ENCODE measurements at places on chromosomes 1 and 21.

- ATAC-seq, result no peak
Measured at GRCh38 chr1:41637367-41637766, 152.9 kb upstream of the EDN2 start.

DNA sequence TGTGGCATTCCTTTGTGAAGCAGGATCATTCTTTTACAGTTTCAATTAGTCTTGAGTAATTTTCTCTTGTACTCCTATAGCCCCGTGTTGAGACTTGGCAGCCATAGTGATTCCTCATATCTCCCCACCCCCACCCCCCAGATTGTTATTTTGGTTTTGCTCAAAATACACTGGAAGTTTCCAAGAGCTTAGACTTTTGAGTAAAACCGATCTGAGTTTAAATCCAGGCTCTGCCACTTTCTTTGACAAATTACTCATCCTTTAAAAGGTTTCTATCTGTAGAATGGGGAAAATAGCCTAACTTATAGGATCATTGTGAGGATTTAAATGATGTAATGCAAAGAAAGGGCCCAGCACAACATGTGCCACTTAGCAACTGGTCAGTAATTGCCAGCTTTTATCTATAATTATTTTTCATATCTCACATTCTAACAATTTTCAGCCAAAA, 53.1 kb upstream of the RC3H1 start:
- no peak for ATAC-seq

- ATAC-seq, result no peak
Measured at GRCh38 chr1:174166530-174167264, 7.4 kb downstream of the RABGAP1L start.

DNA sequence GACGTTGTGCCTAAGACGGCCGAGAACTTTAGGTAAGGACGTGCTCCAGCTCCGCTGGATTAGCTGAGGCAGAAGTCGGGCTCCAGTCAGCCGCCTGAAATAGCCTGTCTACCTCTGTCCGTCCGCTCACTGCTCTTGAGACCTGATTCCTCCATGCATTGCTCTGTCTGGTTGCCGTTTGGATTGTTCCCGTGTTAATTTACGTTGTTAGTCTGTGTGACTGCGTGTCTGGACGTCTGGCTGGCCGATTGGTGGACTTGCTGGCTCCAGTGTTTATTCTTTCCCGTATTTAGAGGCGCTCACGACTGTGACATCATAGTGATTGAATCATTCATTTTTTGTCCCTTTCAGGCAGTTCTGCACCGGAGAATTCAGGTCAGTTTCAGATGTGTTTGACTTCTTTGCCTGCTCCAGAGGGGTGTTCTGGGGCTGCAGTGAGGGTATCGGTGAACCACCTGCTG, 684 bp downstream of the PPIH start:
- ATAC-seq, result no peak

- ATAC-seq, result no peak
Measured at GRCh38 chr21:35333831-35334618, 284.9 kb upstream of the RUNX1 start.

GRCh38 chr1:25885602-25886001, 10.1 kb upstream of the PAQR7 start:
- ATAC-seq, result no peak

DNA sequence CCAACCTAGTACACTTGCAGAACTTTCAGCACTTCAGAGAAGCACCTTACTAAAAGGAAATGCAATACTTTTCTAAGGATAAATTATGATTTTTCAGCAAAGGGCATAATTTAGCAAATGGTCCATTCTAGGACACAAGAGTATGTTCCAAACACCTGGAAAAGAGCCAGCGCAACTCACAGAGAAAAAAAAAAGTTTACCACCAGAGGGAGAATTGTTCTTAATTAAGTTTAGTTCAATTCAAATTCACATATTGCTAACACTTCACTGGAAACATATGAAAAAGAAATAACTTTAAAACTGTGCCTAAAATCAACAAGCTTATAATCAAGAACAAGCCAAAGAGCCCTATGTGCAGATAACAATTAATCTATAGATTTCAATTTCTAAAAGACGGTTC, 338.1 kb downstream of the SEC16B start:
- ATAC-seq, result no peak

- ATAC-seq, result no peak
Measured at GRCh38 chr1:11955221-11955620, 20.7 kb downstream of the PLOD1 start.

DNA sequence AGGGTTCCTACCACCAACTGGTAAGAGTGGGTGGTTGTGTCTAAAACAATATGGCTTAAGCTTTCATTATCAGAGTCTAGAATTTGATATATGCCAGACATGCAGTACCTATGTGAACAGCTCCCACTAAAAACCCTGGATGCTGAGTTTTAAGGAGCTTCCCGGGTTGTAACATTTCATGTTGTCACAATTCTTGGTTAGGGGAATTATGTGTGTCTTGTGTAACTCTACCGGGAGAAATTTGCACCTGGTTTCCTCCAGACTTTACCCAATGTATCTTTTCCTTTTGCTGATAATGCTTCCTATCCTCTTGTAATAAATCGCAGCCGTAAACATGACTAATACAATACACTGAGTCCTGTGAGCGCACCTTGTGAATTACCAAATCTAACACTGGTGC, 48.3 kb downstream of the ARID4B start:
- no peak for ATAC-seq

DNA sequence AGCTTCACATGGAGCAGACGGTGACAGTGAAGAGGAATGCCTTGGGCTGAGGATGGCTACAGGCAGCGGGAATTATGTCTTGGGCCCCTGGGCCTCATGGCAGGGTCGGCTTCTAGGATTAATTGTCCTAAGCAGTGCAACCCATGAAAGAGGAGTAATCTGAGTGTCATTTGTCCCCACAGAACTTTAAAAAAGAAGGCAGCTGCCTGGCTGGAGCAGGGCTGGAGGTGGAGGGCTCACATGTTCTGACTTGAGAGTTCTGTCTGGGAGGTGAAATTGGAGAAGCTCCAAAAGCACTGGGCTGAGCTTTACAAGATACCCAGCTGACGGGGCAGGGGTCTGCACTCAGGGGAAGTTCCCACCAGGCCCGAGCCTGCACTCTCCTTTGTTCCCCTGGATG, 22.6 kb downstream of the CACNA1S start:
- ATAC-seq, result no peak

Measured in gastroesophageal sphincter (tissue), 4 donors.